ENCODE measurements at places on chromosomes 2 and 18.

GRCh38 chr2:213065583-213066442 is 85.6 kb downstream of the IKZF2 start:
- peak; percentile 29 for DNase-seq

- DNase-seq, result no peak
Observed at GRCh38 chr2:163198007-163198406, 359.4 kb upstream of the KCNH7 start.

DNA sequence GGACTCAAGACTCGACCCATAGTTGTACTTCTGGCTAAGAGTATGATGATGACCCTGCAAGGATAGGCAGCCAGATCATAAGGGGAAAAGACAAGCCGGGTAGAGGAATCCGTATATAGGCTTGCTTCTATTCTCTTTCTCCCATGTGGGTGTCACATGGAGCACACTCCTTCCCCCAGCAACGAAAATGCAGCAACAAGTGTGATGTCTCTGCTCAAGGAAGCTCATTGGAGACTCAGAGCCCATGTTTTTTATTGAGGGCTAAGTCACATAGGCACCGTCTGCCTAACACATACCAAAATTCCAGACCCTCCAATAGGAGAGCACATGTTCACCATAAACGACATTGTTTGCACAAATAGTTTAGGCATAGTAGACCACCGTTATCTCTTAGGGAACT is 6.3 kb downstream of the ZNF2 start:
- no peak for DNase-seq

DNA sequence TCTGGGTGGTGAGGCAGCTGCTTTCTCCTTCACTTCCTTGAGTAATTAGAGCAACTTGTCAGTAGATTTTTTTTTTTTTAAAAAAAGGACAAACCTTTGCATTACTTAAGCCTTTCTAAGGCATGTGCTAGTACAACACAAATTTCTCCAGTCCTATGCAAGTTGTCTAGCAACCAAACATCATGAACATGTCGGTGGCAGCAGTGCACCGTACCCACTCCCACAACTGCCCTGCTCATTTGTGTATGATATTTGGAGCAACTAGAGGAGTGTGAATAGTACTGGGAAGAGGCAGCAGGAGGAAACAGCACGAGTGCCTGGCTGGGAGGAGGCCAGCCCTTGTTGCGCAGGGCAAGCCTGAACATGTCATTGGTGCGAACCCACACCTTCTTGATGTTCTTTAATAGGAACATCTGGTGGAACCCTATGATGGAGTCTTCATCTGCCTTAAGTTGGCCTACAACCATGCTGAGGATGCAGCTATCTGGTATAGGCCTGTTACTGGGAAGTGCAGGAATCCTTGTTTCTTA is 238.3 kb downstream of the TDRD15 start:
- no peak for DNase-seq

- peak; percentile 1 for DNase-seq
Observed at GRCh38 chr2:7430869-7431641, 513.8 kb downstream of the RNF144A start.

GRCh38 chr2:31414601-31415241 is at the start of gene XDH:
XDH (minus strand) TSS chr2:31414742; CDS start chr2:31414666, 76 bp downstream.
- DNase-seq, result no peak

GRCh38 chr2:180187611-180188010 is 180.5 kb upstream of the CWC22 start:
- no peak for DNase-seq
